ENCODE measurements at places on chromosomes 11 and 22.

GRCh38 chr11:78298291-78298771 lies 109.6 kb downstream of the USP35 start:
- DNase-seq: no peak

GRCh38 chr11:70065318-70066135 lies 12.6 kb upstream of the ANO1 start:
- DNase-seq: no peak

DNA sequence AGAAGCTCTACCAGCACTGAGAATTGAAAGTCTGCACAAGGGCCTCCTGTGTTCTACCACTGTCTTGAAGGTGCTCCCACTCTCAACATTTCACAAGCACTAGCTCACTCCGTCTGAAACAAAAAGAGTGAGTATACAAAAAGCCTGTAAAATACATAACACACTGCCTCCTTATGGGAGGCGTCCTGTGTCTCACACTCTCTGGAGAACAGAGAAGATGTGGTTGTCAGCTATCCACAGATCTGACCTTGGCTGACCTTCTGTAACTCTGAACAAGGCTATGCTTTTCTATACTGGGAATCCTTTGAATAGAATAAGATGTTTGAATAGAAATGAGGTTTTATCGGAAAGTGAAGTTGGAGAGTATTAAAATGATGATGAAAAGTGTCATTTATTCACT lies 171.3 kb upstream of the TMEM45B start:
- DNase-seq: no peak

GRCh38 chr11:108206171-108206570 lies 16.3 kb downstream of the NPAT start:
- no peak for DNase-seq

Data from activated CD4-positive, alpha-beta T cell treated with anti-CD3 and anti-CD28 coated beads for 48 hours (primary cell).